ENCODE measurements at places on chromosomes 7 and 10. TPM values are rescaled to one million over a fixed set of nuclear protein-coding genes. Genes with fewer than 3 reads are reported as not detected.

CNPY1 gene
- total RNA-seq = not detected

NPFFR1 gene
- total RNA-seq = not detected

SKIDA1 gene
- 0.10 TPM for total RNA-seq

PPP1R3C gene
- total RNA-seq = 3.1 TPM

SPDYE1 gene
- not detected for total RNA-seq

AKR1C3 gene
- 11.0 TPM for total RNA-seq

NRG3 gene
- not detected for total RNA-seq

GTPBP10 gene
- total RNA-seq = 15.1 TPM

UFSP1 gene
- total RNA-seq = 8.9 TPM

TNPO3 gene
- 63.4 TPM for total RNA-seq

DGKI gene
- 21.6 TPM for total RNA-seq

TRPV5 gene
- total RNA-seq = not detected

TMEM229A gene
- not detected for total RNA-seq

CFTR gene
- not detected for total RNA-seq

POLR2J3 gene
- 20.6 TPM for total RNA-seq

BICC1 gene
- total RNA-seq = 7.9 TPM

DRGX gene
- not detected for total RNA-seq

PROSER2 gene
- 33.1 TPM for total RNA-seq

OR2A1 gene
- total RNA-seq = not detected

CYP2C19 gene
- not detected for total RNA-seq

NRAP gene
- total RNA-seq = not detected
